NCI-H1105 treated with DMSO at 0.1 percent for 48 hours (cell line): ENCODE measurements at places on chromosomes 13 and 19.

GRCh38 chr13:100941377-100942368 is 267.1 kb upstream of the TMTC4 start:
- DNase-seq = no peak

DNA sequence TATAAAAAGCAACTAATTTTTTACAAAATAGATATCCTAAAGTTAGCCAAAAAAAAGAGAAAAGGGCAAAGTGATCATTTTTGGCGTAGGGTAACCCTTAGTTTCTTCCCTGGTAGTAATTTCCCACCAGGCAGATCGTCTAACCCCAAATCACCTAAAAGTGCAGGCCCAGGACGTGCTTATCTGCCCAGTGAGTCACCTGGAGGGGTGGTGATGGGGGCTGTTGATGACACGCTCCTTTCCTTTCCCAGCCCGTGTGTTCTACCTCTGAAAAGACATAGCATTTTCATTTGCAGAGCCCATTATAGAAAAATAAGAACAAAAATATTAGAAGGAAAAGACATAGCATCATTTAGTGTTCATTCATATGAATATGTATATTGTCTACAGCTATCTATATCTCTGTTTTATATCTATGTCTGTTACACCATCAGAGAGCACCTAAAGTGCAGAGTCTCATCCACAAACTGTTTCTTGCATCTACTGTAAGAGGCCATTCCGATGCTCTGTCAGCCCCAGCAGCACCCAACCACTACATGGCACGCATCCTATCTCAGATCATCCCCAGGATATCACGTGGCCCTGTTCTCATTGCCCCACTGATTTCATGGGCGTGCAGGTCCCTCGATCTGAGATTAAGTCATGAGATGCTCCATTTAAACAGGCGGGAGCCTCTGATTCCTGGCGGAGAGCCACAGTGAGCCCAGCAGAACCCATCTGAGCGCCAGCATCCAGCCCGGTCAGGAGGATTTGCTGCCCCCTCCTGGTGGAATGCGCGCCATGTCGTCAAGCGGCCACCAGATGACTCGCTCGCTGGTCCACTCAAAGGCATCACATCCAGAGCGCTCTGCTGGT is 8.5 kb upstream of the LILRB3 start:
- DNase-seq = peak; percentile 88

DNA sequence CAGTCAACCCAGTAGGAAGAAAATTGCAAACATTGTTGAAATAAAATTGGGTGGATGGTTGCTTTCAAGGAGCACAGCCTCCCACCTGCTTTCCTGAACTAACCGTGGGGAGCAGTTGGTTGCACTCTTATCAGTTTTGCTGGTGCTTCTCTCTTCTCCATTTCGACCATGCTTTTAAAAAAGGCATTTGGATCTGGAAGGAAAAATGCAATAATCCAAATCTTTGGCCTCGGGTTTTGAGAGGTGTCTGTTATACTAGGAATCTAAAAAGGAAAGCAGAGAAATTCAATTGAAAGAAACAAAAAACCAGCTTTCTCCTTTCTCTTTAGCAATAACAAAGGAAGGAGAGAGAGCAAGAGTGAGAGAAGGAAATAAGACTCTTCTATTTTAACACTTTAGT is 113.6 kb upstream of the ARGLU1 start:
- no peak for DNase-seq

DNA sequence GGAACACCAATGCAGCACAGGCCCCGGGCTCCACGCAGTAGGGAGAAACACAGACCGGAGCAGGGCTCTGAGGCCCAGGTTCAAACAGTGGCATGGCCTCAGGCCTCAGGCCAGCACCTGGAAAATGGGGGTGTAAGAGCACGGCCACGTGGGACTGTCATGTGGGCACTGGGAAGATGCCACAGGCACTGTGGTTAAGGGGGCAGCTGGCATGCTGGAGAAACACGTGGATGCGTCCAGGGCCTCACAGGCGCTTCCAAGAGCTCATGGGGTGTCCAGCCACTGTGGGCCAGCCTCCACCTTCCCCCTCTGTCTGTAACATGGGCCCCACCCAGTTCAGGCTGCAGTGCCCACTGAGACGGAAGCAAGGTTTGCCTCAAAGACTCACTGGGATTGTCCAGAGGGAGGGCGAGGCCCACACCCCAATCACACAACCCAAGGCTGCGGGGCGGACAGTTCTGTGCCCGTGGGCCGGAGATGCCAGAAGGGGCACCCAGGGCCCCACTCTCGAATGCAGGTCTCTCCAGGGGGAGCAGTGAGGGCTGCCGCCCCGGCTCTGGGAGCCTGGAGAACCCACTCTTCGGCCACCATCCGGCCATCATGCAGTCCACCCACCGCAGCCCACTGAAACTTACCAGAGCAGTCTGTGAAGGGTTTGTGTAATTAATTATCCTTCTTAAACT is 6.3 kb upstream of the MBD3 start:
- no peak for DNase-seq

DNA sequence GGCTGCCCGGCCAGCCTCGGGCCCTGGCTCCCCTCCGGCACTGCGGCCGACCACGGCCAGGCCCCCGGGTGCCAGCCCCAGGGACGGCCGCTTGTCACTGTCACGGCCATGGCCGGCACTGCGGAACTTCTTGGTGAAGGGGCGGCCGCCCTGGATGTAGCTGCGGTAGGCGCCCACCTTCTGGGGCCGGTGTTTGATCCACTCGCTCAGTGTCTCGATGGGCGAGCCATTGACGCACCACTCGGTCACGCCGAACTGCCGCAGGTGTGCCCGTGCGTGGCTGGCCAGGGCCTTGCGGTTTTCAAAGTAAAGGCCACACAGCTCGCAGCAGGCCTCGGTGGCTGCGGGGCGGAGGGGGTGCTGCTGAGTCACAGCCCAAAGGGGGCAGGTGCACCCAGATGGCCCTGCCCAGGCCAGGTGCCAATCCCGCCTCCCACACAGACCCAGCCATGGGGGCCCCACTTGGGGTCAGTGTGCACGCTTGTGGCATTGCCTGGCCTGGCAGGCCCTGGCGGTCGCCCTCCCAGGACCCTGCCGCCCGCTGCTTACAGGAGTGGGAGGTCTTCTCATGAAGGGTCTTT is 6.0 kb upstream of the AKAP8L start:
- no peak for DNase-seq

- no peak for DNase-seq
These were observed 536 bp downstream of the PRSS57 start for GRCh38 chr19:694481-695351.

GRCh38 chr19:9128171-9128570 is 1.4 kb upstream of the OR7G3 start:
- no peak for DNase-seq
